MG63 (cell line): ENCODE measurements at places on chromosomes 4 and X.

DNA sequence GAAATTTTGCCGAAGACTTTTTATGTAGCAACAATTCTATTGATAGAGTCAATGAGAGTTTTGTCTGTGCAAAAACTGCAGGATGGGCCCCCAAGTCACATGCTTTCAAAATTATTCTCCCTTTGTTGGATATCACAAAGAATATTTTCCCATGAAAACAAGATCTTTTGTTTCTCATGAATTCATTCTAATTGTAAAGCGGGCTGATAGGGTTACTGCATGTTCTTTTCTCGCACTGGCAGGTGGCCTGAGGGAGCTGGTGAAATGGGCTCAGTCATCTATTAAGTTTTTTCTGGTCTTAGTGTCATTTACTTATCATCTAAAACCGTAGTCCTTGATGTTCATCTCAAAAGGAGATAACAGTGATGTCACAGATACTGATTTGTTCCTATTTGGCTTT is 44.2 kb downstream of the MID1IP1 start:
- DNase-seq = no peak

DNA sequence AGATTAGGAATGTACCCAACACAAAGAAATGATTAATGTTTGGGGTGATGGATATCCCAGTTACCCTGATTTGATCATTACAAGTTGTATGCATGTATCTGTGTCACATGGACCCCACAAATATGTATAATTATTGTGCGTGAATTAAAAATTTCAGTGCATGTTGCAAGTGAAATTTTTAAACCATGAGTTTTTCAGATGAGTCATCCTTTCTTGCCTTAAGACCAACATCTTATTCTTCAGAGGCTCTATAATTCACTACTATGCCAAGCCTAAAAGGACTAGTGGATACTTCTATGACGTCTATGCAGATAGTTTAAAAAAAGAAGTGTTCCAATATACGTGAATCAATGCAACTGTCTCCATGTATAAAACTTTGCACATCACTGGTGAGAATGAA is 113.0 kb upstream of the SH3RF1 start:
- no peak for DNase-seq

DNA sequence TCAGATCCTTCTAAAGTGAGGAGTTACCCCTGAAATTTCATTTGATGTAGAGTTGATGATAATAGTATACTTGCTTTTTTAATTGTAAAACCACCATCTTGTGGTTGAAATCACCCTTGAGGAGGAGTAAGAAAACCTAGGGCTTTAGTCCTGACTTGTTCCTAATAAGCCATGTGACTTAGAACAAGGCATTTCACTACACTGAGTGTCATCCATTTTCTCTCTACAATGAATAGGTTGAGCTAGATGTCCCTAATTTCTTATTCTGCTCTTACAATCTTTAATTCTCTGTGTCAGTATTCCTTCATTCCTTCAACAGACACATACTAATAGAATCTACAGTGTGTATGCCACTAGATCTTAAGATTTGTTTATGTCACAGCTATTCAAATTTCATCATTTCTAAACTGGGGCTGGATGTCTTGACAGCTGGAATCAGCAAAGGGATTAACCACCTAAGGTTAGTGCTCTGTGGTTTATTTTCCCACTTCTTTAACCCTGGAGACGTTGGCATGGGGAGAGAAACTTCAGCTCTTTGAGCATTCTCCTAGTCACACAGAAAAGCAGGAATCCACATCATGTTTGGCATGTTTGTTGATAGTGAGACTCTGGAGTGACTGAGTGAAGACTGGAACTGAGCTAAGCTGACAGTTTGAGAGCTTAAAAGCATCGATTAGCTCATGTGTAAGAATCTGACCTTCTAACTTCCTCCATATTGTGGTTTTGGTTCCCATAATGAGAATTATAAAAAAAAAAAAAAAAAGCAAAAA is 246.3 kb downstream of the NDST4 start:
- no peak for DNase-seq

DNA sequence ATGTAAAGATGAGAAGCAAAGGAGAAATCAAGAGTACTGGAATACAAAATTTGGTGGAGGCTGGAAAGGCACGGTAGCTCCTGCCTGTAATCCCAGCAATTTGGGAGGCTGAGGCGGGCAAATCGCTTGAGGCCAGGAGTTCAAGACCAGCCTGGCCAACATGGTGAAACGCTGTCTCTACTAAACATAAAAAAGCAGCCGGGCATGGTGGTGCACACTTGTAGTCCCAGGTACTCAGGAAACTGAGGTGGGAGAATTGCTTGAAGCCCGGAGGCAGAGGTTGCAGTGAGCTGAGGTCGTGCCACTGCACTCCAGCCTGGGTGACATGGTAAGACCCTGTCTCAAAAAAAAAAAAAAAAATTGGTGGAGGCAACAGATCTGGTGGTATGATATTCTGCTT is 1086.0 kb downstream of the NLGN4X start:
- no peak for DNase-seq
